ENCODE measurements at places on chromosomes 5 and 9.

GRCh38 chr5:8493176-8493575, 624.2 kb downstream of the MTRR start:
- no peak for DNase-seq

GRCh38 chr9:108668191-108668937, 187.4 kb downstream of the ACTL7B start:
- no peak for DNase-seq

GRCh38 chr9:123299558-123300126, 31.3 kb upstream of the STRBP start:
- DNase-seq: no peak

DNA sequence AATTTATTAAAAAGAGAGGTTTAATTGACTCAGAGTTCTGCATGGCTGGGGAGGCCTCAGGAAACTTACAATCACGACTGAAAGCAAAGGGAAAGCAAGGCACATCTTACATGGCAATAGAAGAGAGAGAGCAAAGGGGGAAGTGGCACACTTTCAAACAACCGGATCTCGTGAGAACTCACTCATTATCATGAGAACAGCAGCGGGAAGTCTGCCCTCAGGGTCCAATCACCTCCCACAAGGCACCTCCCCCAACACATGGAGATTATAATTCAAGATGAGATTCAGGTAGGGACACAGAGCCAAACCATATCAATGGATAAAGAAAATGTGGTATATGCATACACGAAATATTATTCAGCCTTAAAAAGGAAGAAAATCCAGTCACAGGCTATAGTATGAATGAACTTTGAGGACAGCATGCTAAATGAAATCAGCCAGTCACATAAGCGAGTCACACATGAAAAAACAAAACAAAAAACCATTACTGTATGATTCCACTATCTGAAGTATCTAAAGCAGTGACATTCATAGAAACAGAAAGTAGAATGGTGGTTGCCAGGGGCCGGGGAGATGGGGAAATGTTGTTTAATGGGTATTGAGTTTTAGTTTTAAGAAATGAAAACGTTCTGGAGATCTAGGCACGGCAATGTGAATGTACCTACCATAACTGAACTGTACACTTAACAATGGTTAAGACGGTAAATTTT, 83.4 kb upstream of the PCA3 start:
- no peak for DNase-seq

GRCh38 chr5:138946831-138947560, 71.9 kb upstream of the LRRTM2 start:
- no peak for DNase-seq

- DNase-seq: no peak
These were observed 127.8 kb upstream of the CKMT2 start for GRCh38 chr5:81105261-81105877.
